ENCODE measurements at places on chromosomes 5 and 9. TPM values are rescaled to one million over a fixed set of nuclear protein-coding genes. Genes with fewer than 3 reads are reported as not detected.

SOWAHA gene
- total RNA-seq = not detected

DNA sequence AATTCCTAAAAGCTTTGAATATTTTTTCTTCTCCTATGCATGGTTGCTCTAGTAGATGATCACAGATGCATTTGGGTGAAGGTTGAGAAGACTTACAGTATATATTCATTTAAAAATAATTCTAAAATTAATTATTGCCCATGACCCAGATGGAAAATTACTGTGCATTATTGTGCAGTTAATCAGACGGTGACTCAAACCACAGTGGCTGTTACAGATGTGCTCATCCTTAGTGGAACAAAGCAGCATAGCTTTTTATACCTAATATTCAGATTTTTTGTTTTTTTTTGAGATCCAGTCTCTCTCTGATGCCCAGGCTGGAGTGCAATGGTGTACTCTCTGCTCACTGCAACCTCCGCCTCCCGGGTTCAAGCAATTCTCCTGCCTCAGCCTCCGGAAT lies 10.7 kb downstream of the OR2V1 start:
- no peak for DNase-seq

DDX41 gene
- 44.3 TPM for total RNA-seq

PKD2L2 gene
- 0.44 TPM for total RNA-seq

GRCh38 chr5:122507581-122507980 lies 195.5 kb downstream of the SNCAIP start:
- no peak for DNase-seq

DNA sequence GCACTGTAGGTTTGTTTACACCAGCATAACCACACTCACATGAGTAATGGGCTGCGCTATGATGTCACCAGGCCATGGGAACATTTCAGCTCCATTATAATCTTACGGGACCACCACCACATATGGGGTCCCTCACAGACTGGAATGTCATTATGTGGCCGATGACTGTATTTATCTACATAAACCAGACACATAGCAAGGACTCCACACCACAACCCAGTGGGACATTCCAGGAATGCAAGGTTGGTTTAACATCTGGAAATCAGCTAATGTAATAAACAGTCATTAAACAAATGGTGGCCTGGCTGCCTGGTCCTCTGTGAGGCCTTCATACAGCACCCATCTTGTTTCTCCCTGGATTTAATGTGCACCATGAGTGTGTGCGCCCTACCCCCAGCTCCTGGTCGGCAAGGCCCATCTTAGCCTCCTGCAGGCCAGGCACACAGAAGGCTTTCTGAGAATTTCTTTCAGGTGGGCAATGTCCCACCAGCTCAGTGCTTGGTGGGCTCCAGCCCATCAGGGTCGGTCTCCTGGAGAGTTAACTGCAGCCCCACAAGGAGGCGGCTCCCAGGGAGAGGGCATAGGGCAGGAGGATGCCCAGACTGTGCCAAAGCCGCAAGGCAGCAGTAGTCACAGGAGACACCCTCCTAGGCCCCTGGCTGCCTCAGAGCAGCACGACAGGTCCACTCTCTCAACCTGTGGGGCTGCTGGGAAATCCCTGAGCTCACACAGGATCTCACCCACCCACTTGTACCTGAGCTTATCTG lies 35.9 kb upstream of the SARDH start:
- no peak for DNase-seq

CAST gene
- total RNA-seq = 783 TPM

GRCh38 chr5:93777620-93778019 lies 36.2 kb upstream of the POU5F2 start:
- no peak for DNase-seq

DNA sequence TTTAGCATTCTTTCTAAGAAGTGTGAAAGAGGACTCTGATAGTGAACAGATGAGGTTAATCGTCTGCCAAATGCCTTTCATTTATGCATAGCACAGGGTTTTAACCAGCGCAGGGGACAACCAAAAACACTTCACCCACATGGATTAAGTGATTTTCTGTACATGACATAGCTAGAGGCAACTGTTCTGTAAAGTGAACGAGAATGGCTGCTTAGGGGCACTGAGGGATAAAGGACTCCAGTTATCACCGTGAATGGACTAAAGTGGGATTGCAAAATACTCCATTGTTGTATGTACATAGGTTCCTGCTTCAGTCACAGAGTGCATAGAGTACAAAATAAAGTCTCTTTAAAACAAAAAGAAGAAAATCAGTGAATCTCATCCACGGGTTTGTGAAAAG lies 456.8 kb downstream of the DMAC1 start:
- no peak for DNase-seq

CBY3 gene
- not detected for total RNA-seq

DNA sequence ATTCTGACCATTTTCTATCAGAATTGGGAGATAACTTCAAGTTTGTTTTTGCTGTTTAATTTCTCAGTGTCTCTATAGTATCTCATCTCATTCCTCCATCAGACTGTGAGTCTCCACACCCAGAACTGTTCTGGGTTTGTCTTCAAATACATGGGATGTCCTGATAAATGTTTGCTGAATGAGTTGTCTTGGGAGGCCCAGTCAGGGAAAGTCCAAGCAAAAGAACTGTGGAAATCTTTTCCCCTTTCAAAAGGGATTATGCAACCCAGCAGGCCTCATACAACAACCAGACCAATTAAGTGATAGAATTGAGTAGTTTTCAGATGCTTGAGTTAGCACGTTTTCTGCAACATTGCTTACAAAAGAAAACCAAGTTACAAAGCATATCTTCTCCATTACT lies 324.4 kb downstream of the BRINP1 start:
- DNase-seq = no peak

DNA sequence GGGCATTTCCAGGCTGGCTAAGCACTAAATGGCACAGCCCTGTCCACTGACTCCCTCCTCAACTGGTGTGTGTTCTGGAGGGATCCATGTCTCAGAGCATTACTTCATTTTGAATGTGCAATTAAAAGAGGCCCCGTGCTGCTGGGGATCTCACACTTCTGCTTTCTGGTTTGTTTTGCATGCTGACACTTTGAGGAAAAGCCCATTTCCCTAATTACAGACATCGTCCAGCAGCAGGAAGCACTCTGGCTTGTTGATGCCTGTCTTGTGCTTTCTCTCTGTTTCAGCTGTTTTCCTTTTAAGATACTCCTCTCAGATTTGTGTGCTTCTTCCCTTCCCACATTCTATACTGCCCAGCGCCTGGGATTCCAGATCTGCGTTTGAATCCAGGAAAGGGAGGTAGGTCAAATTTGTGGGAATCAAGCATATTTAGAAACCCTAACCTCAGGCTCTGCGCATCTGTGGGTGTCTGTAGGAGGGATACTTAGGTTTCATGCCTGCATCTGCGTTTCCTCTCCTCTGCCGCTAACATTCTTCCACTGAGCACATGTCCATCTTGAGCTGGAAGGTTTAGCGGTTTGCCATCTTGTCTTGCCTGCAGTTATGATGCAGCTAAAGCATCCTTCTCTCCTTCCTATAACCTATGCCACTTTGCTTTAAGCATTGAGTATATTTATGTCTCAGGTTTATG lies 25.7 kb downstream of the SYK start:
- no peak for DNase-seq

GRCh38 chr9:125233678-125234077 lies 7.5 kb downstream of the HSPA5 start:
- DNase-seq = no peak

DNA sequence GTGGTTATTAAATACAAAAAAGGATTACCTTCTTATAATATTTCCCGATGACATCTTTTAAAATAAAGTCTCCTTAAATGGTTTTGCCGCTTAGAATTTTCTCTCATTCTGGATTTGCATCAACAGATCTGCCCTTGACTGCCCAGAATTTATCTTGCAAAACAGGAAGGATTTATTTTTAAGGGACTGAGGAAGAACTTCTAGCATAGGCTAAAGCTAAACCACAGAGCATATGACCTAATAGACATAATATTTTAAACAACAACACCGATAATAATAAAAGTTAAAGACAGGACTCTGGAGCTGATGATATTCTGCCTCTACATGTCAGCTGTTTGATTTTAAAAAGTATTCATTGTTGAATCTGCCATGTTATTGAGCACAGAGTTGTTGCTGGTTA lies 145.3 kb upstream of the ADCY2 start:
- no peak for DNase-seq

DNA sequence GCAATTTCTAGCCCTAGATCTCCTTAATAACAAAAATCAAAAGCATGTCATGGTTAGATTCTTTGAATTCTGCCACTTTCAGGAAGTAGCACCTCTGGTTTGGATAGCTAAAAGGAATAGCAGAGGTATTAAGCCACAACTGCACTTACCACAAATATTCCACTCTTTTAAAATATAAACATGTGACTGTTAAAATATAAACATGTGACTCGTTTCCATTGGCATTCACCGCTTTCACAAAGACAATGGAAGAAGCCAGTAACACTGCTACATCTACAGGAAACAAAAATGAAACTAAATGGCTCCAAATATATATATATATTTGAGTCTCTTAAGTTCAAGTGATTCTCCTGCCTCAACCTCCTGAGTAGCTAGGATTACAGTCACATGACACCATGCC lies 222.9 kb downstream of the ARL15 start:
- DNase-seq = no peak

- no peak for DNase-seq
These were observed 4.5 kb downstream of the PURA start for GRCh38 chr5:140118302-140118936.

GRCh38 chr5:98292496-98292895 lies 481.0 kb upstream of the RGMB start:
- DNase-seq = no peak

GRCh38 chr9:29312327-29312726 lies 1739.0 kb upstream of the C9orf72 start:
- no peak for DNase-seq

DNA sequence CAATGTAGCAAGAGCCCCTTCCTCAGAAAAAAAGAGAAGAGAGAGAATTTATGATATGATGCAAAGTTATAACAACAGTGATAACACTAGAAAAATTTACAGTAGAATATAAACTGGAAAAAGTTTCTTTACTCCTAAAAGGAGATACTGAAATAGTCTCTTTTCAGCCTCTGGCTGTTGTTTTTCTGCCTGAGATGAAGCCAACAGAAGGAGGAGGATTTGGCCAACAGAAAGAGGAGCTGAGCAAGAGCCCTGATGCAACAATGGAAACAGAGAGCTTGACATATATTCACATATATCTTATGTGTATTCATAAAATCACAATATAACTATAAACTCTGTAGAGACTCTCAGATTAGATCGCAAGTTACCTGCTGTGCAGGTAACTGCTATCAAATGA lies 109.1 kb downstream of the INIP start:
- DNase-seq = no peak

PCDHA6 gene
- 0.31 TPM for total RNA-seq

GRCh38 chr5:104913841-104914281 lies 1351.3 kb upstream of the NUDT12 start:
- no peak for DNase-seq

DNA sequence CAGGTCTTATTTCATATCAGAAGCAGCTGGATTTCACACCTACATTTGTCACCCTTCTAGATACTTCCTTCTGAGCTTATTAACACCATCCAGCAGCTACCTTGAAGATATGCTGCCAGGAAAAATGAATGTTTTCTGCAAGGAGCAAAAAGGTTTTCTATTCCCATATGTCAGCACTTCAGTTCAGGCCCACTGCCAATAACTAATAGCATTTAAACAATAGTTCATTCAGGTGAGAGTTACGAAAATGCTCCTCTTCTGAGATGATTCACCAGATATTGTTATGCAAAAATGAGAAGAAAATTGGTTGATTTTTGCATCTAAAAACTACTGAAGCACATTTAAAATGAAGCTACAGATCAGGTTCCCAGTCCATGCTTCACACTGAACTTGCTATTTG lies 56.4 kb upstream of the ISL1 start:
- no peak for DNase-seq

GBA2 gene
- 77.2 TPM for total RNA-seq

CA9 gene
- 0.20 TPM for total RNA-seq

DNA sequence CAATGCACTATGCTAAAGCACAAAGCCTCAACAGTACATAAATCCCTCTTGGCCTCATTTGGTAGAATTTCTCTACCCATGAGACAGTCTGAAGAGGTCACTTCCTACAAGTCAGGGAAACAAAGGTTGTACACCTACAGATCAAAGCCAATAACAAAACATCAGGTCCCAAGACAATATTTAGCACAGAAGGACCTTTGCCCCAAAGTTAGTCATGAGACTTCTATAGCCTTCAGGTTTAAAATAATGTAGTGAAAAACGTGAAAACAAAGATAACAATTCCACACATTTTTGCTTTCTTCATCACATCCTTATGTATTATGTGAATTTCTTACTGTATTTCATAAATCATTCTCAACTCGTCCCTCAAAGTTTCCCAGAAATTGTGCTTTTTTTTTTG lies 15.8 kb downstream of the AFF4 start:
- no peak for DNase-seq

GRCh38 chr5:135211083-135211790 lies 177.2 kb upstream of the PITX1 start:
- no peak for DNase-seq

DNA sequence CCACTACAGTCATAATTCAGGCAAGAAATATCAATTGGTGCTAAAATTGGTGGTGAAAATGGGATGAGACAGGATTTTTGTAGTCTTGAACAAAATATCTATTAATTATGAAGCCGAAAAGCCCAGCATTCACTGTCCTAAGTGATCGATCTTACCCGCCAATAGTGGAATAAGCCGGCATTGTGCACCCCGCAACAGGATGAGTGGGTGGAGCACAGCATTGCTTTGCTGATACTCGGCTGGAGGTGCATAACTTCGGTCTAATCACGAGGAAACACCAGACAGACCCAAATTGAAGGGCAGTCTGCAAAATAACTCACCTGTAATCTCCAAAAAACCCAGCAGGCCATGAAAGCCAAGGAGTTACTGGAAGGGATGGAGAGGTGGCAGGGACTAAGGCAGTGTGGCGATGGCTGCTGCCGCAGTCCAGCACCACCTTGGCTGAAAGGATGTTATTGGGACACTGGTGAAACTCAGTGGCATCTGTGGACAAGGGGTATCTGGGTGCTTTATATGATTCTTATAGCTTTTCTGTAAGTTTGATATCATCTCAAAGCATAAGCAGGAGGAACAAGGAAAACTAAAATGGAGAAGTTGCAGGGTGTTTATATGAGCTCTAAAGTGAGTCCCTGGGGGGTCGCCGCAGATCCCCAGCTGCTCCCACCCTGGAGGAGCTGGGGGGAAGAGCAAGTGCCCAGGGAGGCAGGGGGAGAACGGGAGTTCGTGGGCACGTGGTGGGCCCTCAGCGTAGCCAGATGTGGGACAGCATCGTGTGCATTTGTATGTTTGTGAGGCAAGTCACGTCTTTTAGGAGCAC lies 45.2 kb downstream of the AHRR start:
- no peak for DNase-seq
